ENCODE measurements at places on chromosomes 7 and 10.
A peak's percentile ranks its signal among the peaks of the same experiment; 100 is the strongest.

DNA sequence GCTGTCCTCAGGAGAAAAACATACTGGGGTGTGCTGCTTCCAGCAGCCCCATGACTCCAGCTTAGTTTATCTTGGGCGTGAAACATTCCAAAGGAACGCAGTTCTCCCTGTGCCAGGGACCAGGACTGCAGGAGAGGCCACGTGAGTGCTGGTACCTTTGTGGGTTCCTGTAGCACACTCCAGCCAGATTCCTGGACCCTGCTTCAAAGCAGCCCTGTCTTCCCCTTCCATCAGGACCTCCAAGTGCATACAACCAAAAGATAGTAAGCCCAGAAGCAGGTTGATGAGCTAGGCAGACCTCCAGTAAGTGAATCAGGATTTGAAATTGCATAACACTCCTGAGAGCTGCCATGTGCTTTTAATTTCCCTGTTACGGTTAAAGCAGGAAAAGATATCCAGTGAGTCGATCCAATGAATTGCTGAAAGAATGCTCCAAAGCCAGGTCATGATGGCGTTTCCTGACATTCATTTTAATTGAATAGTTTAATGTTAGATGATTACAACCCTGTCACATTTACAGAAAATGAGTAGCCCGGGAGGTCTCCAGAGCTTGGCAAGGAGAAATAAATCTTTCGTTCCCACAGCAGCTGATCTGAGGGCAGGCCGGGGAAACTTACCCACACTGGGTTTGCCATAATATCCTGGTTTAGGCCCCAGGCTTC, 38.9 kb upstream of the CPXM2 start:
- no peak for DNase-seq

DNA sequence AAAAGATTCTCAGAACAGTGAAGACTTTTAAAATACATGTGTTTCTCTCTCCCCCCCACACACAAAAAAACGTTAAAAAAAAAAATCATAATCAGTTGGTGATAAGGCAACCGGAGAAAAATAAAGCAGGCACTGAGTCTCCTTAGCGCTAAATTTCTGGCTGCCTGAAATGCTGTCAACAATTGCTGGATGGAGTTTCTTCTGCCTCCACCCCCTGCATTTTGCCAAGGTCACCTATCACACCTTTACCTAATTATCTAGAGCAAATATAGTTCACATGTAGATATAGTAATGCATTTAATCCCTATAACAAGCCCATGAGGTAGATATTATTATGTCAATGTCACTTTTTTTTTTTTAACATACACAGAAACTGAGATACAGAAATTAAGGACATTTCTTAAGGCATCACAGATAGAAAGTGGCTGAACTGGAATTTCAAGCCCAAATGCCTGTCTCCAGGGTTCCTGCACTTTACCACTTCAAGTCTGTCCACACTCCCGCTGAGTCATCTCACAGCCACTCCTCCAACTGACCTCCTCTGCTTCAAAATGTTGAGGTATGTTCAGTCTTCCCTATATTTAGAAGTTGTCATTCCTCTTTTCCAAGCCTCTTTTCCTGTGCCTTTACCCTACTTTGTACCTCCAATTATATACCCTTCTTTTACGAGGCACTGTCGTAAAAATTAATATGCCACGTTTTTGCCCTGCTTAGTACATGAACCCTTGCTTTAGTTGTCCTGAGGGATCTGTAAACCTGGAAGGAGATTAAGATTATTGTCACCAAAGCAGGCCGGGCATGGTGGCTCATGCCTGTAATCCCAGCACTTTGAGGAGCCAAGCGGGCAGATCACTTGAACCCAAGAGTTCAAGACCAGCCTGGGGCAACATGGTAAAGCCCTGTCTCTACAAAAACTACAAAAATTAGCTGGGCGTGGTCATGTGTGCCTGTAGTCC, 72.8 kb upstream of the MPP7 start:
- peak; percentile 12 for DNase-seq

- no peak for DNase-seq
Measured at GRCh38 chr7:116340201-116340847, 130.0 kb downstream of the TES start.

GRCh38 chr7:134699021-134699818, 52.6 kb downstream of the BPGM start:
- DNase-seq = no peak

Data from HEK293T (cell line).